ENCODE measurements at places on chromosomes 4 and X.

GRCh38 chrX:32877592-32877991 lies 333.8 kb downstream of the DMD start:
- DNase-seq: no peak

DNA sequence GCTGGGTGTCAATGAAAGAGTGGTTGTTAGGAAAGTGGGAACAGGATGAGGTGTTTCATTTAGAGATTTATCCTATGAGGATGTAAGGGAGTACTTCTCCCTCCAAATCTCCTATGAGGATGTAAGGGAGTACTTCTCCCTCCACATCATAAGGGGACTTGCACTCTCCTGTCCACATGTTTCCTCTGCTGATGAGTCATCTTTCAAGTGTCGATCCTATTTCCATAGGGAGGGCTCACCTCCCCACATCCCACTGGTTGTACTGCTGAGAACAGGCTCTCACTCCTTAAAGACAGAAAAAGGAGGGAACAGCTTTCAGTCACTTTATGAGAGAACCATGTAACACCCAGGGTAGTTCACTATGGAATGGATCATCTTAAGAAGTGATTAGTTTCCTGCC lies 65.0 kb downstream of the INPP4B start:
- no peak for DNase-seq

DNA sequence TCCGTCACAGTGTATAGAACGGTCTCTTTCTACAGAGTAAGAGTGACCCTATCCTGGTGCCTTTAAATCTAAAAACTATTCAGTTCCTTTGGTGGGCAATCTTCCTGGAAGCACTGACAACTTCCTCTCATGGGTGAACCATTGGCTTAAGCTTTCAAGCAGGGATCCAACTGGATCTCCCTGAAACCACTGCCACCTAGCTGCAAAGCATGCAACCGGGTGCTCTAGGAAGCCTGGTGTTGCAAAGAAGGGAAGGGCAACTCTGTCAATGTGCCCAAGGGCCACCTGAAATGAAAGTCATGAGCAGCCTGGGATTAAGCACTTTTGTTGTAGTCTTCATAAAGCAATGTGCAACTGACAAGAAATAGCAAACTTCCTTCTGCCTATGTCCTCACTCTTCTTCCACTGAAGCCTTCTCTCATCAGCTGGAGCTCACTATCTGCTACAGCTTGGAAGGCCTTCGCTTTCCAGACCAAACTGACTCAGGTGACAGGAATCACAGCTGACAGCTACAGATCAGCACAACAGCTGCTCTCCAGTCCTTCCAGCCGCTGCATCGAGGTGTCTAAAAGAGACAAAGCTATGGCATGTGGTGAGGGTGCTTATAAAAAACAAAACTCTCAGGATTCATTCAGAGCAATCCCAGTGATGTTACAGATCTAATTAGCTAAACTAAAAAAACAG lies 46.1 kb downstream of the SETD7 start:
- no peak for DNase-seq

- no peak for DNase-seq
Measured at GRCh38 chrX:39320165-39320564, 518.9 kb downstream of the MID1IP1 start.

DNA sequence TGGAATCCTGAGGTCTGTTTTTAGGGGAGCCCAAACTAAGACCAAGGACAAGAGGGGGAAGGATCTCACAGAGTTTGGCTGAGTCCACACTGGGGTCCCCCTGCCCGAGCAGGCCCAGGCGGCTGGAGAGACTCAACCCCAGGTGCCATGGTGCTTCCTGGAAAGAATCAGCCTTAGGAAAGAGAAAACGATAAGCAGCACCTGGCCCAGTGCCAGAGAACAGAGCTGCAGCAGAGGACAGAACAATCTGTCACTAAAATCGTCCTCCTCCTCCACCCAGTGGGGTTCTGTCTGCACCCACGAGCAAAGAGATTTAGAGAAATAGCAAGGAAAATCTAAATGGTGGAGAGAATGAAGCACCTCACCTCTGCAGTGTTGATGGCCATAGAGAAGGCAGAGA lies 470.5 kb downstream of the BCOR start:
- DNase-seq: no peak

DNA sequence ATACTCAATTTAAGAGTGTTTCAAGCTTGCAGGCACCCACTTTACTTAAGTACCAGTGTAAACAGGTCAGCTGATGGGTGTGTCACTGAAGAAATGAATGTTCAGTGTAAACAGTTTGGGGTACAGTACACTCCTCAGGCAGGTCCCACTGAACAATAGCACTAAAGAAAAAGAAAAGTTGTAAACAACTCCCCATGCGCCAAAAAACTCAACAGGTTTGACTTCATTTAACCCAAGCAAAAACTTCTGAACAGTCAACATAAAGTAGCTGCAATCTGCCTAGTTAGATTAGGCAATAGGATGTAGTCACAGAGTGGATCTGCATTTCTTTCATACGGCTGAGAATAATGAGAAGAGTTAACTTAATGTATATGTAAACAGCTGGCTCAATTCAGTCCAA lies 93.2 kb downstream of the FAM13A start:
- DNase-seq: peak; percentile 25

DNA sequence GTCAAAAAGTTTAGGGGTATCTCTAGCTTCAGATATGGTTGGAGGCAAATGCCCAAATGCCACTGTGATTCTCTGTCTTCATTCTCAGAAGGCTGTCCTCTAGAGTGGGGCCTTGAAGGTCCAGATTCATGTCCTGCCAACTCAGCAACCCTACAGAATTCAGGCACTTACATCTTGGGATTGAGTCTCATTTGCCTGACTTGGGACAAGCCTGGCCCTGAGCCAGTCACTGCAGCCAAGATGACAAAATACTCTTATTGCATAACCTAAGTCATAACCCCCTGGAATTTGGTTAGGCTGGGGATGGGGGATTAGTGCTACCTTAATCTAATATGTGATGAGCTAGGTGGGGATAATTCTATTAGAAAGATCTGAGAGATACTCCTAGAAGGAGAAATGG lies 100.5 kb downstream of the AREG start:
- no peak for DNase-seq

DNA sequence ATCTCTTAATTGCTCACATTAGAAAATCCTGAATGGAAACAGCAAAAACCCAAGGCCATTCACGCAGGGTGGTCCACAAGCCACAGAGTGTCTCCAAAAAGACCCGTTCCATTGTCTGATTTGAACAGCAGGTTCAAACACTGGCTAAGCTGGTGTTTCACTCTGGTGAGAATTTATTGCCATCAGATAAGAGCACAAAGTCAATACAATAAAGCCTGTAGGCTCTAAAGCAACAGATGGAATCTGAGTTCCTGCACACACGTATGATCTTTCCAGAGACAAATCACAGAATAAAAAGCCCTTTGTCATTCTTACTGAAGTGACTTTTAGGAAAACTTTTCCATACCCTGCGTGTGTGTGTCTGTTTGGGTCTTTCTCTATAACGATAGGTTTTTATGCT lies 5.1 kb upstream of the SFRP2 start:
- DNase-seq: no peak

DNA sequence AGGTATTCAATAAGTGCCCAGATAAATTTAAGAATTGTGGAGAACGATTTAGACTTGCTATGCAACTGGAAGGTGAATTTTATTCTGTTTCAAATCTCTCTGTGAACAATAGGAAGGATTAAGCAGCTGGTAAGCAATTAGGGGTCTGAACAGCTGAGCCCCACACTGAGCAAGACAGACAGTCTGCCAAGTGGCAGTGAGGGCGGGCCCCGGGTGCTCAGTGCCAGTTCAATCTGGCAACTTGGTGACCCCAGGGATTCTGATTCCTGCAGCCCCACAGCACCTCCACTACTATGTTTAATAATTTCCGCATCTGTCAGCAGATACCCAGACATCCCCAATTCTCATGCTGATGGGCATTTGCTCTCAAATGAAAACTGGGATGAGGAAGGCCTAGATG lies 317.3 kb downstream of the PPP1R2C start:
- DNase-seq: no peak

- no peak for DNase-seq
Measured at GRCh38 chrX:117053260-117053659, 590.5 kb upstream of the CT83 start.

DNA sequence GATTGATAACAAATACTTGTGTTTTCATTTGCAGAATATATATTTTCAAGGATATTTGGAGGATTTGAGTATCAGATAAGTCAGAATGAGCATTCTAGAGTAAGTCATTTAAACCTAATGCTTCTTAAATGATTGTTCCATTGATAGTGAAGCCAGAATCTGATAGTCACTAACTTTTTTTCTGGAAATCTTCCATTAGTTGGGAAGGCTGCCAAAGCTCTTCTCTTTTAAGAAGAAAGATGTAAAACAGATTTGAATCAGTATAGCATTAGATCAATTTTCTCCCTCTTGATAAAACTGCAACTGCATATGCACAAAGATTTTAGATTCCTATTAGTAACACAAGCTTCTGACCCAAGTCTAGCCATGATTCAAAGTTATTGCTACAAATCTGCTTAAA lies 256.7 kb downstream of the SPOCK3 start:
- no peak for DNase-seq

- DNase-seq: peak; percentile 20
Measured at GRCh38 chr4:48138936-48139335, 4.9 kb upstream of the TXK start.

DNA sequence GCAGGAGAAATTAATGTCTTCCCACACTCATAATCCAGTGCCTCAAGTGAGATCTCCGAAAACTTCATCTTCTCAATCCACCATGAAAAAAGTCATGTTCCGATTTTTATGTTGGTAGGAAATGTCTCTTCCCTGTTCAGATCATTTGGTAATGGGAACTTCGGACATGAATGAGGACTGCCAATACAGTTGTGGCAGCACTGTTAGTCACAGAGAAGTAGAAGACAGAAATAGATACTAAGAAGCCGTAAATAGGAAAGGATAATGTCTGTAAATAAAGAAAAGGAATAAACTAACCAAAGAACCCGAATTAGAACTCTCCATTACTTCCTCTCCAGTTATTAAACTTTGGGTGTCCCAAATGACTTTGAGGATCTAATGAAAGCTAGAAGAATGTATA lies 69.6 kb downstream of the DDX60L start:
- no peak for DNase-seq

GRCh38 chr4:75717408-75717807 lies 7.0 kb upstream of the USO1 start:
- DNase-seq: no peak

GRCh38 chr4:95580226-95580625 lies 31.5 kb upstream of the UNC5C start:
- no peak for DNase-seq

All from activated CD4-positive, alpha-beta T cell treated with anti-CD3 and anti-CD28 coated beads, Interleukin-2, Interleukin-4, amounts not matched to agents 100 ng/mL and 50 ng/mL, durations not matched to agents 16 hours and 8 hours (primary cell).